ENCODE measurements at places on chromosomes 12 and 14. TPM values are rescaled to one million over a fixed set of nuclear protein-coding genes. Genes with fewer than 3 reads are reported as not detected.

C12orf50 gene
- total RNA-seq: not detected

RIMBP2 gene
- total RNA-seq: 21.4 TPM

KCNJ8 gene
- 28.3 TPM for total RNA-seq

PIWIL1 gene
- total RNA-seq: 0.35 TPM

KHNYN gene
- total RNA-seq: 47.3 TPM

ISM2 gene
- total RNA-seq: 5.7 TPM

MNAT1 gene
- total RNA-seq: 48.0 TPM

KLHDC1 gene
- total RNA-seq: 6.2 TPM

FERMT2 gene
- total RNA-seq: 147 TPM

SPSB2 gene
- 11.3 TPM for total RNA-seq

GUCY2C gene
- total RNA-seq: not detected

CACNA1C gene
- total RNA-seq: 16.4 TPM

ZNF891 gene
- total RNA-seq: 4.4 TPM

CLEC2A gene
- not detected for total RNA-seq

PLA2G1B gene
- not detected for total RNA-seq

PTPRO gene
- 85.1 TPM for total RNA-seq

SLC25A47 gene
- not detected for total RNA-seq

MAP1LC3B2 gene
- total RNA-seq: 0.29 TPM

RTL1 gene
- 8.5 TPM for total RNA-seq

ISCA2 gene
- total RNA-seq: 22.9 TPM

ETFBKMT gene
- total RNA-seq: 4.7 TPM

HOXC13 gene
- not detected for total RNA-seq

CRACR2A gene
- total RNA-seq: 1.8 TPM

DAO gene
- 0.53 TPM for total RNA-seq

SYNDIG1L gene
- total RNA-seq: 0.06 TPM

POTEM gene
- total RNA-seq: not detected

SETD3 gene
- total RNA-seq: 62.1 TPM

SLC38A1 gene
- total RNA-seq: 74.5 TPM

IAPP gene
- not detected for total RNA-seq

ADSS1 gene
- total RNA-seq: 31.2 TPM

TSHR gene
- 0.29 TPM for total RNA-seq

JDP2 gene
- total RNA-seq: 29.1 TPM

RBM19 gene
- 31.4 TPM for total RNA-seq

TAS2R9 gene
- total RNA-seq: not detected

ZNF84 gene
- 55.1 TPM for total RNA-seq

CD163 gene
- 18.8 TPM for total RNA-seq

GYS2 gene
- not detected for total RNA-seq

FIGNL2 gene
- 3.7 TPM for total RNA-seq

LRR1 gene
- total RNA-seq: 9.5 TPM

BMP4 gene
- 28.6 TPM for total RNA-seq

TCL1A gene
- total RNA-seq: 3.7 TPM

CMA1 gene
- total RNA-seq: not detected

DBX2 gene
- 0.12 TPM for total RNA-seq

TAS2R13 gene
- 5.3 TPM for total RNA-seq

AQP6 gene
- total RNA-seq: 18.5 TPM

NUP37 gene
- 17.0 TPM for total RNA-seq

TMEM119 gene
- total RNA-seq: 29.7 TPM

VWF gene
- total RNA-seq: 34.8 TPM

PRB2 gene
- total RNA-seq: not detected

SLC16A7 gene
- 29.4 TPM for total RNA-seq

PTPRB gene
- total RNA-seq: 40.4 TPM

PKP2 gene
- 19.1 TPM for total RNA-seq

FAM186B gene
- 0.47 TPM for total RNA-seq

PPP1R12A gene
- total RNA-seq: 114 TPM

LTBP2 gene
- total RNA-seq: 14.4 TPM

Data from metanephros (tissue), 2 donors.